ENCODE measurements at places on chromosomes 7 and 10.

DNA sequence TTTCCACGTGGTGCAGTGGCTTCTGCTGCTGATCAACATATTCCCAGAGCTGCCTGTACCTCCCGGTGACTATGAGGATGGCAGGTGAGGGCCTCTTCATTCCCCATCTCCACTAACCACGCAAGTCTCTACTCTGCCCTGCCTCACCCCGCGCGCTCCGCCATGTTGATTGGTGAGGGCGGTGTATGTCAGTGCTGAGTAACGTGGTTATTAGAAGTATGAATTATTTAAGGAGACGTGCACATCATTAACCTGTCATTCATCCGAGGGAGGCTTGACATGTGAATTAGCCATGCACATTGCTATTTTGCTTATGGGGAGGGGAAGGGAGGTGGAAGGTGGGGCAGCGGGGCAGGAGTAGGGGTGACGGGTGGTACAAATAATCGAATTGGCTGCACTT is 138.6 kb downstream of the SORCS3 start:
- peaks cover 21% of the 10 kb centered on the region for H3K27me3 ChIP-seq
- H3K4me3 ChIP-seq: no peak overlapping the region
- peaks cover 7% of the 10 kb centered on the region for H3K4me1 ChIP-seq
- no peak for DNase-seq
- no peak overlapping the region for H3K27ac ChIP-seq
- no peaks in the 10 kb centered on the region for H3K36me3 ChIP-seq

DNA sequence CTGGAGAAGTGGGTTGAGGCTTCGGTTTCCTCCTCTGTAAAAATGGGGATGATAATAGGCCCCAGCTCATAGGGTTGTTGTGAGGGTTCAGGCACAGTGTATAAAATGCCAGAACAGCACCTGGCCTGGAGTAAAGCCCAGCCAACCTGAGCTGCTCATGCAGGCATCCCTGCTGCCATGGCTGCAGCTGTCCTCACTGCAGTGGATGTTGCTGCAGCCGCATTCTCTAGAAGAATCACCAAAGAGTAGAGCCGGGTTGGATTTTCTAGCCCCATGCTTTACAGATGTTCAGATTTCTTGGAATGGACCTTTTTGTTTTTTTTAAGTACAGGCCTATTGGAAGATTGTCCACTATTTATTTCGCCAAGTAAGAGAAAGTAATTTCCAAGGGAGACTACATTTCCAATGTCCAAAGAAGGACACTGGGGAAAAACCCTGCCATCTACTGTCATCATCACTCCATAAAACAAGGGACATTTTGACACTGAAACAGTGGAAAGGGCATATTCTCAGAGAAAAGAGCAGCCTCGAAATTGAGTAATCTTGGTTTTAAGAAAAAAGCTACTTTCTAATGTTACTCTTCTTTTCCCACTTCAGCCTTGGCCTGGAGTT is 147.5 kb upstream of the TCF7L2 start:
- H3K27ac ChIP-seq: no peak overlapping the region
- no peak overlapping the region for H3K4me3 ChIP-seq
- no peaks in the 10 kb centered on the region for H3K4me1 ChIP-seq
- H3K36me3 ChIP-seq: no peaks in the 10 kb centered on the region
- H3K27me3 ChIP-seq: no peaks in the 10 kb centered on the region

DNA sequence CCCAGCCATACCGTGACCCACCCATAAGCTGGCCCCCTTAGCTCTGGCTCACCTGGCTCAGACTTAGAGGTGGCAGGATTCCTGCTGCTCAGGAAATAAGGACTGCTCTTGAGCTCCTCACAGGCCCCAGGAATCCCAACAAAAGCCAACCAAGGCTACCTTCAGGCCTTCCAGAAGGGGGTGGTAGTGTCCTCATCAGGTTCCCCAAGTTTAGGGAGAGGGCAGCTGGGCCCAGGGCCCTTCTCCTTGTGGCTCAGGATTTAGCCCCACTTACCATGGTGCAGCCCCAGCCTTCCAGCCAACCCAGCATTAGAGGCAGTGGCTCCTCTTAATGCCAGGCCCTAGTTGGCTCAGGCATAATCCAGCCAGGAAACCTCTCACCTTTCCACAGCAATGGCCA is 23.5 kb downstream of the NPFFR1 start:
- DNase-seq: no peak
- H3K36me3 ChIP-seq: no peaks in the 10 kb centered on the region

- no peak overlapping the region for H3K4me3 ChIP-seq
- H3K27ac ChIP-seq: no peak overlapping the region
- H3K27me3 ChIP-seq: no peaks in the 10 kb centered on the region
Observed at GRCh38 chr10:4239186-4239585, 454.2 kb upstream of the KLF6 start.

- H3K27me3 ChIP-seq: no peaks in the 10 kb centered on the region
- peaks cover 63% of the 10 kb centered on the region for H3K4me1 ChIP-seq
- DNase-seq: no peak
- H3K4me3 ChIP-seq: no peak overlapping the region
- H3K36me3 ChIP-seq: peaks cover 4% of the 10 kb centered on the region
Observed at GRCh38 chr7:44608916-44609648, 2.7 kb downstream of the OGDH start.

GRCh38 chr7:101673951-101674350 is 44.9 kb upstream of the MYL10 start:
- DNase-seq: no peak
- H3K4me1 ChIP-seq: peaks cover 8% of the 10 kb centered on the region
- H3K36me3 ChIP-seq: no peaks in the 10 kb centered on the region
- no peaks in the 10 kb centered on the region for H3K27me3 ChIP-seq
- no peak overlapping the region for H3K4me3 ChIP-seq
- H3K27ac ChIP-seq: no peak overlapping the region

GRCh38 chr7:101077303-101078086 is 7.8 kb upstream of the TRIM56 start:
- H3K27me3 ChIP-seq: peaks cover 5% of the 10 kb centered on the region
- DNase-seq: peak; percentile 63
- no peak overlapping the region for H3K27ac ChIP-seq

DNA sequence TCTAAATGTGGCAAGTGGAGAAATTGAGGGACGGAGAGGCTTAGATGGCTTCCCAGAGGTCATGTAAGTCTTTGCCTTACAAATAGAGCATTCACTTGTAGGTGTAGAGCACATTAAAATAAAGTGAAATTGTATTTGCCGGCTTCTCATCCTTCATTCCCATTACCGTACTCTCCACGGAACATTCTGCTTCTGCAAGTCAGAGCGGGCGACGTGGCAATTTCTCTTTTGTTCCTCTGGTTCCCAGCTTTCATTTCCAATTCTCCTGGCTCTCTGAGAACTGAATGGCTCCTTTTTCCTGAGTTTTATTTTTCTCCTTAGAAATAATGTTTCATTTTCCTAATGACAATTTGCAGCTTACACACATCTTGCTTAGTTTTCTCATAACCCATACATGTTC is 51.3 kb upstream of the PFKP start:
- H3K27me3 ChIP-seq: peaks cover 49% of the 10 kb centered on the region
- no peak for DNase-seq
- H3K36me3 ChIP-seq: no peaks in the 10 kb centered on the region
- no peak overlapping the region for H3K4me3 ChIP-seq
- no peak overlapping the region for H3K27ac ChIP-seq
- H3K4me1 ChIP-seq: peaks cover 3% of the 10 kb centered on the region

GRCh38 chr7:107472116-107472515 is 2.3 kb downstream of the GPR22 start:
- no peaks in the 10 kb centered on the region for H3K36me3 ChIP-seq
- peak overlapping the region; percentile 84 for H3K27ac ChIP-seq
- no peaks in the 10 kb centered on the region for H3K27me3 ChIP-seq

DNA sequence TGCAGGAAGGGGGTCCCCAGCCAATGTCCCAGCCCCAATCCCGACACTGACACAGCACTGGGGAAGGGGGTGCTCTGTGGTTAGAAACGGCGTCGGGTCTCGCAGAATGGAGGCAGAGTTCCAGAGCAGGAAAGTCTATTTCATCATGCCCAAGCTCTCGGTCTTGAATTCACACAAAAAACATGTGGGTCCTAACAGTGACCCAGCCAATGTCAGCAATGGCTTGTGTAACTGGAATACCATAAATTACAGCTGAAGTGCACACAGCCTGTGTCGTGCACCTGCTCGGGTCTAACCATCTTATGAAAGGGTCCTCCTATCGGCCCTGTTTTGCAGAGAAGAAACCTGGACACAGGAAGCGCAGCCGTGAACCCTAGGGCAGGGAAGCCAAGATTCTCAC is 324.1 kb downstream of the ADARB2 start:
- H3K27me3 ChIP-seq: peaks cover 50% of the 10 kb centered on the region
- H3K27ac ChIP-seq: no peak overlapping the region
- H3K4me3 ChIP-seq: no peak overlapping the region

- no peak for DNase-seq
- no peak overlapping the region for H3K27ac ChIP-seq
- no peaks in the 10 kb centered on the region for H3K27me3 ChIP-seq
- no peaks in the 10 kb centered on the region for H3K36me3 ChIP-seq
- H3K4me1 ChIP-seq: no peaks in the 10 kb centered on the region
Observed at GRCh38 chr7:27585781-27586447, 76.8 kb downstream of the HIBADH start.

DNA sequence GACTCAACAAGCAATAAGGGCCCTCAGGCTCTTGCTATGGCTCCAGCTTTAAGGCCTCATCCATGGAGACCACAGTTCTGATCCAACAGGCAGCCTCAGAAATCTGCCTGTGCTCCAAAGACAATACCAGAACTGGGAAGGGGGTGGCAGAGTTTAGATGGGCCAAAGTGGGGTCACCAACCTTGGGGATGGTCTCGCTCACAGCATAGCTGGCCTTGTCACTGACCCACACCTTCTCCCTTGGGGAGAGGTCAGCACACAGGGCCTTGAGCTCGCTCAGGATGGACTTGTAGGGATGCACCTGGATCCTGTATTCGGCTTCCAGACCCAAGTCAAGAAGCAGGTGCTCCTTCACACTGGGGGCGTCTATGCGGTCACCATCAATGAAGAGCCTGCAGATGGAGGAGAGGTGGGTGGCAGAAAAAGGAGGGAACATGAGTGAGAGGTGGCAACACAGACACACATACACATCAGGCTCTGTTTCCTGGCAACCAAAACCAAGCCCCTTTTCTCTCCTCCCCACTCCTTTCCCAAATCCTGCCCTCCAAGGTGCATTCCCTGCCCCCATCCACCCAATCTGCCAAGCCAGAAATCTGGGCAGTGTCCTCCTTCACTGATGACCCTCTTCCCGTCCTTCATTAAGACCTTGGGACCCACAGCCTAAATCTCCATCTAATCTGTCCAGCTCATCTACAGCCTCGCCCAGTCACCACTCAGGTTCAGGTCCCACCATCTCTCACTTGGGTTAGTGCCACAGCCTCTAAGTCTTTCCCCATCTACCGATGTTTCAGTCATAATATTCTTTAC is 40.9 kb downstream of the XPNPEP1 start:
- no peak overlapping the region for H3K4me3 ChIP-seq
- H3K4me1 ChIP-seq: peaks cover 43% of the 10 kb centered on the region
- no peak overlapping the region for H3K27ac ChIP-seq
- no peaks in the 10 kb centered on the region for H3K27me3 ChIP-seq

DNA sequence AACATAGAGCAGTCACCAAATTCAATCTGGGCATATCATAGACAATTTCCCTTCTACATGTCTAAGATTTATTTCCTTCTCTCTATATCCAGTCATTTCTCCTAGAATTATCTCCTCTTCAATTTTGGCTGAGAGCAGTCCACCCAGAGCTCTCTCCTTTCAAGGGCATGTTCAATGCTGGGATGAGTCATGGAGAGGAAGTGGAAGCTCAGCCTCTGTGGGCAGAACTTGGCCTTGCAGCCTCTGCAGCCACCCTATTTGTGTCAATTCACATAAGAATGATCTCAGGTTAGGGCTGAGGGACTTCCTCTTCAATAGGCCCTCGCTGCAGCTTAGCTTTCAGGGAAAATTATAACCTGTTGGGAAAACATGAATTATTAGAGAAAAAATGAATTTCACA is 560.8 kb downstream of the POM121L12 start:
- H3K27me3 ChIP-seq: no peaks in the 10 kb centered on the region
- H3K36me3 ChIP-seq: no peaks in the 10 kb centered on the region
- H3K27ac ChIP-seq: no peak overlapping the region
- H3K4me3 ChIP-seq: no peak overlapping the region

DNA sequence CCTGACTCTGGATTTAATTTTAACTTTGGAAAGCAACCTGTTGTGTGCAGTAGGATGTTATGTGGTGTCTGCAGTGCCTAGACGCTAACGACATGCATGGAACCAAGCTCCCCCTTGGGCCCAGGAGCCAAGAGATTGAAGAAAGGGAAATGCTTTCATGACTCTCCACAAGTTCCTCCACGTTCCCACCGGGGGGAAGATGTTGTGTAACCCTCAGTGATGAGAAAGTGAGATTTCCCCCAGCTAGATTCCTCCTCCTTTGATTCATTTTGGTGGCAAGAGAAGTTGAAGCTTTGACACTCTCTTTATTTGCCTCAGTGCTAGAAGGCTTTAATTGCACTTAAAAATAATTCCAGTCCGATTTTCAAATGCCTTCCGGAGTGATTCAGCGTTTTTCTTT is 157.9 kb upstream of the INSYN2A start:
- H3K27ac ChIP-seq: no peak overlapping the region
- H3K36me3 ChIP-seq: peaks cover 9% of the 10 kb centered on the region
- no peaks in the 10 kb centered on the region for H3K27me3 ChIP-seq
- no peak for DNase-seq

- peak overlapping the region; percentile 33 for H3K27ac ChIP-seq
- no peak overlapping the region for H3K4me3 ChIP-seq
Observed at GRCh38 chr10:68463365-68464093, 8.2 kb downstream of the DNA2 start.

DNA sequence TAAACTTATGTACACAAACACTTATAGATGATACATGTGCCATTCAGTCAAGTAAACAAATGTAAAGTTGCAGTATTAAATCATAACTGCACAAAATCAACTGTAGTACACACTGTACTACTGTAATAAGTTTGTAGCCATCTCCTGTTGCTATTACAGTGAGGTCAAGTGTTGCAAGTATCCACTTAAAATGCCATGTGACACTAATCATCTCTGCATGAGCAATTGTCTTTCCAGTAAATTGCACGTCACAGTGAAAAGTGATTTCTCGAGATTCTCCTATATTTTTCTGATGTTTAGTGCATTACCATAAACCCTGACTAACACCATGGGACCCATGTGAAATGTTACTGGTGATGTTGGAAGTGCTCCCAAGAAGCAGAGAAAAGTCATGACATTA is 293.3 kb upstream of the SP4 start:
- no peak overlapping the region for H3K4me3 ChIP-seq
- no peaks in the 10 kb centered on the region for H3K36me3 ChIP-seq
- no peak overlapping the region for H3K27ac ChIP-seq

DNA sequence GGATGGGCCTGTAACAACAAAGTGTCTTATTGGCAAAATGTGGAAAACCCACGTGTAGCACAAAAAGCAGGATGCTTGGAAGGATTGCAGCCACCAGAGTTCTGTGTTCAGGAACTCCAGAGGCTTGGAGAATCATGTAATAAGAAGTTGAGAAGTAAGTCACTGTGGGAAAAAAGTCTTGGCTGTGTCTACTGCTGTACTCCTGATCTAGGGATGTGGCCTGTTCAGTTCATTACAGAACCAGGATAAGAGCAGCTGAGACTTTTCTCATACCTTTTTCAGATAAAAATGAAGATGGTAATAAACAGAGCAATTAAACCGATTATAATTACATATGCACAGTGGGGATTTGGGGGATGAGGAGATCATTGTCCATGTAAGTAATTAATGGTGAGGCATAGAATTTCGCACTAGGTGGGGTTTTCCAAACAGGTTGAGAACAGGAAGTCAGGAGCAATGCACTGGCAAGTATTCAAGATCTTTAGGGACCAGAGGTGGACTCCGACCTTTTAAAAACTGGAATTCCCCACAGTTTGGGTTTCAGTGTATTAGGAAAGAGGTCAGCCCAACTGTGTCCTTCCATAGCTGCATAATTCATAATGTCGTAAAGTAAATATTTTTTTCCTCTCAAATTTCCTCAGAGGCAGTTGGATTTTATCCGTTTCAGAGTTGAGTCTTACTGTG is 281.7 kb downstream of the FRMD4A start:
- H3K27ac ChIP-seq: no peak overlapping the region
- no peaks in the 10 kb centered on the region for H3K36me3 ChIP-seq
- no peak for DNase-seq
- no peaks in the 10 kb centered on the region for H3K4me1 ChIP-seq
- no peak overlapping the region for H3K4me3 ChIP-seq
